ENCODE measurements at places on chromosomes 12 and 14.

DNA sequence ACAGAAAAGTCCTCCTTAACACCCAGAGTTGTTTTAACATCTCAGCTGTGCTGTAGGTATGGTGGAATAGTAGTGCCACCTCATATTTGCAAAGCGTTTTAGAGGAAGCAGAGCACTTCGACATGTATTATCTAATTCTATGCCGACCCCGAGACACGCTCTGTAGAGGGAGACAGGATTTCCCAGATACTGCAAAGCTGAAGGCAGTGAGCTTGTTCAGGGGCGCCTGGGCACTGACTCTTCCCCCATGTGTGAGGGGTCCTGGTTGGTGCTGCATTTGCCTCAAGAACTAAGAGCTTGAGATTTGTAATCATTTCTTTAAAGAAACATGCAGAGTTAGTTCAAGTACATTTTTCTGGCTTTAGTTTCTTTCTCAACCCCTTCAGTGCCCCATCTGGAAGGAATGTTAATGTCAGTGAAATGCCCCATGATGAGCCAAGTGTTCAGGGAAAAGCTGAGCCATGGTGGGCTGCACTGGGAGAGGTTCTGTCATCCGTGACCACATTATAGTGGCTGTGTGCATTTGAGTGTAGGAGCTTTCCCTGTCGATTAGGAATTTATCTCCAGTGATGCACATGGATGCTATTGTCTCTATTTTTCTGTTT lies 66.3 kb downstream of the MBIP start:
- peak; percentile 15 for DNase-seq

DNA sequence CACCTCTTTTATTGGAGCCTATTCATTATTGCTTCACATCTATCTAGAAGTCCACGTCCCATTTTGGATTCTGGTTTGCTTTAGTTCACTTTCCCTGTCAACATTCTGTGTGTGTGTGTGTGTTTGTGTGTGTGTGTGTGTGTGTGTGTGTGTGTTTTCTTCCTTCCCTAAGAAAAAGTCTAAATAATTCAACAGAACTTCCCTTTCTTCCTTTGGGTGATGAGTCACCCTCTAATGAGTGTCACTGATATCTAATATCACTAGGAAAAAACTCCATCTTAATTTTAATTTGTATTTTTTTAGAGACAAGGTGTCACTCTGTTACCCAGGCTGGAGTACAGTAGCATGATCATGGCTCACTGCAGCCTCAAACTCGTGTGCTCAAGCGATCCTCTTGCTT lies 234.2 kb downstream of the TTC8 start:
- no peak for DNase-seq

DNA sequence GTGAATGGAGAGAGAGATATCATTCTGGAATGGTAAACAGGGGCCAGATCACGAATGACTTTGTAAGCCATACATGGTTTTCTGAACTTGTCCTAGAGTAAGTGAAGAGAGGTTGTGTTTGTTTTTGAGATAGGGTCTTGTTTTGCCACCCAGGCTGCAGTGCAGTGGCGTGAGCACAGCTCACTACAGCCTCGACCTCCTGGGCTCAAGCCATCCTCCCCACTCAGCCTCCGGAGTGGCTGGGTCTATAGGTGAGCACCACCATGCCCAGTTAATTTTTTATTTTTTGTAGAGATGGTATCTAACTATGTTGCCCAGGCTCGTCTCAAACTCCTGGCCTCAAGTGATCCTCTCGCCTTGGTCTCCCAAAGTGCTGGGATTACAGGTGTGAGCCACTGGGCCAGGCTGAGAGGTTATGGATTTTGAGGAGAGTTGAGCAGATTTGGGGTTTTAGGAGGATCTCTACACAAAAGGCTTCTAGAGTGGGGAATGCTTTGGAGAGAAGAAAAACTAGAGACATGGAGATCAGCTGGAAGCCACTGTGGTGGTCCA lies 19.7 kb upstream of the GPRC5A start:
- DNase-seq: no peak

- no peak for DNase-seq
Measured at GRCh38 chr14:102866982-102867761, 55.3 kb upstream of the AMN start.

GRCh38 chr12:52800259-52800917 lies 4.5 kb upstream of the KRT3 start:
- no peak for DNase-seq

DNA sequence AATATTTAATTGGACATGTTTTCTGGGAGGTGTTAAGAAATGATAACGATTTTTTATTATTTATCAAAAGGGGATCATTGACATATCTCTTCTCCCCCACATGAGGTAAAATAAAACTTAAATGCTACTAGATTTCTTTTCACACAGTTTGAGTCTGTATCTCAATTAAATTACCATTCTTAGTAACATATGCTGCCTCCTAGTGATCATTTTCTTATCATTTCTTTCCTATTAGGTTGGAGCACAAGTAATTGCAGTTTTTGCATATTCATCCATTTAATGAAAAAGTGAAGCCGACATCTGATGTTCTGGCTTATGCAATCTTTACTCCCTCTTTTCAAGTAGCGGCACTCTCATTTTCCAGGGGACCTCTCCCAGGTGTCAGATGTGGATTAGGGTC lies 24.9 kb downstream of the PUS7L start:
- no peak for DNase-seq

GRCh38 chr12:127690161-127690560 lies 576.8 kb upstream of the TMEM132C start:
- DNase-seq: peak; percentile 2

GRCh38 chr14:96297000-96297399 lies 41.0 kb downstream of the BDKRB1 start:
- no peak for DNase-seq

DNA sequence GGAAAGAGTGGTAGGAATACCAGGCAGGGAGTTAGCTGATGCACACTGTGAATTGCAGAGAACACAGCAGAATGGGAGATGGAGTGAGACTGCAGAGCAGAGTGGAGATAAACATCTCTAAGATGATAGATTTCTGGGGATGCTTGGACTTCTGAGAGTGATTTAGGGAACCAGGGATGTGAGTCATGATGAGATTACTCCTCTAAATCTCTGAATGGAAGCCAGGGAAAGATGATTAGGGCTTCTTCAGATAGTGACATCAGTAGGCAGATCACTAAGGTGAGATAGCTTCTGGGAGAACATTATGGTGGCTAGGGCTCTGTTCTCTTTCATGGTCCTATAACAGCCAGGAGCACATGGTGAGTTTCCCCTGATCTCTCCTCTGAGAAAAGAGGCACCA lies 501.5 kb upstream of the USP15 start:
- no peak for DNase-seq

DNA sequence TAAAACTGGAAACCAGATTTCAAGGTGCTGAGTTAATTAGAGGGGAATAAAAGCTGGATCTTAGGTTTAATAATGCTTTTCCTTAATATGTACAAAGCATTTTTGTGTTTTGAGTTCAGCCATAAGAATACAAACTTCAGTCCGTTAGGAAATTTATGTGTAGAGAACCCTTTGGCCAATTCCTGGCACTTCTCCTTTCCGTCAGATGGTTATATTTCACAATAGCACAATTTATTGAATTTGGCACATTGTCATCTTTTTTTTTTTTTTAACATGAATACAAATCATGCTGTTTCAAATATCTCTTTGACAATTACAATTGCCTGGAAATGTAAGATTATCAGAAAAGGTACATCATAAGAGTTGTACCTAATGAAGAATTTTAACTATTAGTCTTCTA lies 56.2 kb upstream of the DDHD1 start:
- DNase-seq: peak; percentile 36

DNA sequence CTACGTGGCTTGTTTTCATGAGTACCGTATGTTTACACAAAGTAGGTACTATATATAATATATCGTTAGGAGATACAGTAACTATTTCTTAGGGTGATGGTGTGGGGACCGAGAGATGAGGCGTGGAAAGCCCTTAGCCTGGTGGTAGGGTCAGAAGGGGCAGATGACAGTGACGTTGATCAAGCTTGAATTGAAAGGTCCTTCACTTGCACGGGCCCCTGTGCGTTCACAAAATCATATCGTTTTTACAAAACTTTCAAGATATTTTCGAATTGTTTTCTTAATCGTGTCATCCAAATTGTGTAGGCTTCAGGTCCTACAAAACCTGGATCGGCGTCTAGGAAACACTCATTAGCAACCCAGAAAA lies 881 bp upstream of the SOS2 start:
- no peak for DNase-seq

GRCh38 chr14:101155575-101155974 lies 252.1 kb upstream of the RTL1 start:
- DNase-seq: no peak

GRCh38 chr14:27410981-27411380 lies 813.1 kb upstream of the NOVA1 start:
- peak; percentile 85 for DNase-seq

- no peak for DNase-seq
Measured at GRCh38 chr14:105887692-105888091, 361.3 kb downstream of the TMEM121 start.

DNA sequence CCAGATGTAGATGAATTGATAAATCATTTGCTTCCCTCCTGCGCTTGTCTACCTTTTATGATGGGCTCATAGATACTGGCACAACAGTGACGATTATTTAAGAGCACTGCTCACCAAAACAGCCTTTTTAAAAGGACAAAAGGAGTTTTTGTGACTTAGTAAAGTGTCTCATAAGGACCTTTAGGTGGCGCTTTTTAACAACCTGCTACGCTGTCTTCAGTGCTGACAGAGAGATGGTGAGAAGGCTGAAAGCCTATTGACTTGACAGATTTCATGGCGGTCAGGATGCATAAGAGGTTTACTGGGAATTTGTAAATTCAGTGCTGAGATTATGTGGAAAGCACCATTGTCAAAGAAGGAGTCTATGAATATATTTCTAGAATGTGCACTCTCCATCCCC lies 87.6 kb downstream of the SLC15A5 start:
- peak; percentile 24 for DNase-seq

DNA sequence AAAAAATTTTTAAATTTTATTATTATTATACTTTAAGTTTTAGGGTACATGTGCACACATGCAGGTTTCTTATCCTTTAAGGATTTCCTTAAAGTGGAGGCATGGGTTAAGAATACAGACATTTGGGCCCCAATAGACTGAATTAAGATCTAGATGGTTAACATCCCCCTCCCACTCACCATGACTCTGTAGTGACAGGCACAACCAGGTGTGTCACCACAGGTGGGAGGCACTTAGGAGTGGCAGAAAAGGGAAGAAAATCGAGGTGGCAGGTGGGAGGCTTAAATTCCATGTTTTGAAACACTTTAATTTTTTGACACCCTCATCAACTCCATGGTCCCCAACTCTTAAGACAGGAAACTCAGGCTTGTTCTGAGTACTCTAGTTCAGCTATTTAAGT lies 37.6 kb upstream of the GRIP1 start:
- DNase-seq: no peak

- no peak for DNase-seq
Measured at GRCh38 chr12:65891219-65891618, 66.9 kb downstream of the HMGA2 start.

DNA sequence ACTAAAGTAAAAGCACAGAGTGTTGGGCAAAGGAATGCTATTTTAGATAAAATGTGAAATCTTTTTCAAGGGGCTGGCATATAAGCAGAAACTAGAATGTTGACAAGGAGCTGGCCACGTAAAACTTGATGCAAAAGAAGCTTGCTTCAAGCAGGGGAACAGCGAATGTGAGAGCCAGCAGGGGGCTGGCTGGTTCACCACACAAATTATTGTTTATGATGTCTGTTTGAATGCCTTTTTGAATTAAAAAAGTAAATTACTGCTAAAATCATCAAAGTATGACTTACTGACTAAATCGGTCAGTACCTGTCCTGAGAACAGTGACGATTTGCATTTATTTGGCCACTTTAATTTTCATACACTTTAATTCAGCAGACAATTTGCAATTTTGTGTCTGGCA lies 38.9 kb upstream of the TMTC2 start:
- no peak for DNase-seq

GRCh38 chr14:52551696-52552062 lies 626 bp downstream of the TXNDC16 start:
- DNase-seq: no peak

GRCh38 chr12:123937707-123938591 lies 34.7 kb downstream of the CCDC92 start:
- no peak for DNase-seq

DNA sequence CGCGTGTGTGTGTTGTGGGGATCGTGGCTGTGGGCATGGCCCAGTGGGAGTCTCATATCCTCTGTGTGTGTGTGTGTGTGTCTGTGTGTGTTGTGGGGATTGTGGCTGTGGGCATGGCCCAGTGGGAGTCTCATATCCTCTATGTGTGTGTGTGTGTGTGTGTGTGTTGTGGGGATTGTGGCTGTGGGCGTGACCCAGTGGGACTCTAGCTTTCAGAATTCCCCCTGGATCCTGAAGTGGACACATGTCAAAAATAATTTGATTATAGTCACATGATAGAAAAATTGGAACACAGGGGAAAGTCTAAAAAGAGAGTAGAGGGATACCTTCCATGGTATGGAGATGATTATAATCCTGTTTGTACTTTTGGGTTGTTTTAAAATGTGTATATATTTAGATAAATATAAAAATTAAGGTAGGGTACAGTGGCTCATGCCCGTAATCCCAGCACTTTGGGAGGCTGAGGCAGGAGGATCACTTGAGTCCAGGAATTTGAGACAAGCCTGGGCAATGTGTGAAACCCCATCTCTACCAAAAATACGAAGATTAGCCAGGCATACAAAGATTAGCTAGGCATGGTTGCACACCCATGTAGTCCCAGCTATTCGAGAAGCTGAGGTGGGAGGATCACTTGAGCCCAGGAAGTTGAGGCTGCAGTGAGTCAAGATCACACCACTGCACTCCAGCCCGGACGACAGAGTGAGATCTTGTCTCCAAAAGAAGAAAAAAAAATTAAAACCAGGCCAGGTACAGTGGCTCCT lies 11.0 kb downstream of the PAPLN start:
- DNase-seq: no peak

GRCh38 chr14:55053018-55053417 lies 1.6 kb downstream of the MAPK1IP1L start:
- DNase-seq: no peak

DNA sequence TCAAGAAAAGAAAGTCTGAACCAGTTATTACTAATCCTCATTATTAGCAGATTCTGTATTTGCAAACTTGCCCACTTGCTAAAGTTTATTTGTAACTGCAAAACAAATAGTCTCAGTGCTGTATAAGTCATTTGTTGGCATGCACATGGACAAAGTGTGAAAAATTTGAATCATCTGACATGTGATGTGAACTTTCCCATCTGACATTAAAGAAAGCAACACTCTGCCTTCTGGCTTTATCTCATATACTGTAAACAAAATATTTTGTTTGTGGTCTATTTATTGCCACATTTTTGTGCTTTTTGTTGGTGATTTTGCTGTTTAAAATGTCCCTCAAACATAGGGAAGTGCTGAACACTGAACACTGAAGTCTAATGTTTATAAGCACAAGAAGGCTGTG lies 513.8 kb downstream of the RPL10L start:
- DNase-seq: no peak
